Skeletal muscle cell (primary cell): ENCODE measurements at places on chromosomes 13 and 19.
A peak's percentile ranks its signal among the peaks of the same experiment; 100 is the strongest.

GRCh38 chr13:24672141-24673132 is 7.8 kb upstream of the ATP12A start:
- DNase-seq: no peak

- no peak for DNase-seq
Measured at GRCh38 chr19:46599716-46600373, 1.3 kb upstream of the CALM3 start.

DNA sequence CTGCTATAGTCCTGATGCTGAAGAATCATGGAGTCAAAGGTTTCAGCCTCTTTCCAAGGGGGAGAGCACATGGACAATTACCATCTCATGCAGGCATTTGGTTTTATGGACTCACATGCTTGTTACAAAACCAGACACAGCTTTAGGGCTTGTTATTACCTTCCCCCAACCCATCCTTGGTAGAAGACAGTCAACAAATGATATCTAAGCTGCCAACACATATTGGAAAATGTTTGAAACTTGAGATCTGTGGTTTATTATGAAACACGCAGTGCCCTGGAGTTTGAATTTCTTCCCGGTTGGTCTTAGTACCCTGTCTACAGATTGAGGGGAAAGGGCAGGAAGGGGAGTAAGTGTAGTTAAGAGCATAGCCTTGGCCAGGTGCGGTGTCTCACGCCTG is 12.5 kb upstream of the CYP2A6 start:
- peak; percentile 24 for DNase-seq

DNA sequence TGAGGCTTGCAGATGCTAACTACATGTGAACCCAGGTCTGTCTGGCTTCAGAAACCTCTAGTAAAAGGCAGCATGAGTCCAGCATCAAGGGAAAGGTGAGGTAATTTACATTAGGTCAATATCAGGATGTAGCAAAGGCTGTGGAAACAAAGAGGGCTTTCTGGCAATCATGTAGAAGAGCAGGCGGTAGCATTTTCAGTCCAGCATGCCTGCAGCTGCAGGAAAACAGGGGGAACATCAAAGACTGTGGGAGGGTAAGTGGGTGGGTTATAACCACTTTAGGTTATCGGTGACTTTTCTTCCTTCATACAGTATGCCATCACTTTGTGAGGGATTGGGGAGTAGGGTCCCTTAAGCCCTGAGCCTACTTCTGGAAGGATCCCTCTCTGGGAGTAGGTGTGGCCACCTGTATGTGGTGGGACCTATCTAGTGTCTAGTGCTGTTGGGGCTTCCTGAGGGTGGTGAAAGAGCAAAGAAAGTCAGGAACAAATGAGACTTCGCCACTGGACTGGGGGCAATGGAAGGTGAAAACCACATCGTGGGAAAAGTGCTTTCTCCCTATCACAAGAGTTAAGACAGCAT is 10.8 kb downstream of the SUGP2 start:
- DNase-seq: no peak

DNA sequence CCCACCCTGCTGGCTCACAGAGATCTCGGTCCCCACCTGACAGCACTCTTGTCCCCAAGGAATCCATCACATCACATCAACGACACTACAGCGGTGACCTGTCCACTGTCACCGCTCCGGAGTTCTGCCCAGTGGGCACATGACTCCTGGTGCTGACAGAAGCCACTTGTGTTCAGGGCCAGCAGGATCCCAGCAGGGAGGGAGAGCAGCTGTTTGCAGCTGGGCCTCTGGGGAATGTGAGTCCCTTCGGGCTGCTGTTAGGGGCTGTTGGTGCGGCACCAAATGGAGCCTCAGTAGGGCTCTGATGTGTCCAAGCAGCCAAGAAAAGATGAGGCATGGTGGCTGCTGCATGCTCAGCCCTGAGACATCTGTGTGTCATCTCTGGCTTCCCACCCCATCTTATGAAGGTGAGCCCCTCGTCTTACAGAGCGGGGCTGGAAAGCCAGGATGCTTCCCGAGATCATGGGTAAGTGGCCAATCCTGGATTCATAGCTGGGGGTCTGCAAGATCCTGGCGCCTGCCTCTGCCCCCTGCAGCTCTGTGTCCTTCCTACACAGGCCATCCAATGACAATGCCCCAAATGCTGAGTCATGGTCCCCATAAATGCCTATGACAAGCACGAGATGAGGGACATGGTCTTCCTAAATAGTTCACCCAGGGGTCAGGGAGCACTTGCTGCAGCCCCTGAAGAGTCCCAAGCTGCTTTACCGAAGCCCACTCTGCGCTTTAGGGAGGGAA is 56.0 kb downstream of the F2RL3 start:
- DNase-seq: no peak
